ENCODE measurements at places on chromosomes 16 and 17. TPM values are rescaled to one million over a fixed set of nuclear protein-coding genes. Genes with fewer than 3 reads are reported as not detected.

Gene CENPT
- total RNA-seq = 24.4 TPM

Gene BAIAP3
- total RNA-seq = 4.5 TPM

Gene PIPOX
- 1.6 TPM for total RNA-seq

Gene GUCY2D
- not detected for total RNA-seq

Gene OTOA
- total RNA-seq = not detected

GRCh38 chr16:6165330-6165979 lies 1067.9 kb upstream of the EEF2KMT start:
- no peak for DNase-seq

DNA sequence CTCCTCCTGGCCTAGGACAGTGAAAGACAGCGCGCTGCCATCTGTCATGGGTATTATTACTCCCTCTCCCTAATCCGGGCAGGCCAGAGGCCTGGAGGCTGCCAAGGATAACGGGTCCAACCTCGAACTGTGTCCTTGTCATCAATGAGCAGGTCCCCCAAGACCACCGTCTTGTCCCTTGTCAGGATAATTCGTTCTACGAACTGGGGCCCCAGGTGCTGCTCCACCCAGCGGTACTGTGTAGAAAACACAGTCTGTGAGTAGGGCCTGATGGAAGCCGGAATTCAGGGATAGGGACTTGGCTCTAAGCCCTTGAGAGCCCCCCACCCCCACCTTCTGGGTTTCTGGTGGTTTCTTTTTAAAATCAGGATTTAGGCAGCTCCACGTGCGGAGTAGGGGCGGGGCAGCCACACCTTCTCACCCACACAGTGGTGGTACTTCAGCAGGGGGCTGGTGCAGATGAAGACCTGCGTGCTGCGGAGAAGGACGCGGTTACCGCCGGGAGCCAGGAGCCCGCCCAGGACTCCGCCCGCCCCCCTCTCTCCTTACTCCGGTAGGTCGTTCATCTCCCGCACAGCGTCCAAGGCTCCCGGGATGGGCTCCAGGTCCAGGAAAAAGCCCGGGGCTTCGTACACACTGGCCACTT lies 787 bp downstream of the NT5C start:
- DNase-seq = peak; percentile 79

DNA sequence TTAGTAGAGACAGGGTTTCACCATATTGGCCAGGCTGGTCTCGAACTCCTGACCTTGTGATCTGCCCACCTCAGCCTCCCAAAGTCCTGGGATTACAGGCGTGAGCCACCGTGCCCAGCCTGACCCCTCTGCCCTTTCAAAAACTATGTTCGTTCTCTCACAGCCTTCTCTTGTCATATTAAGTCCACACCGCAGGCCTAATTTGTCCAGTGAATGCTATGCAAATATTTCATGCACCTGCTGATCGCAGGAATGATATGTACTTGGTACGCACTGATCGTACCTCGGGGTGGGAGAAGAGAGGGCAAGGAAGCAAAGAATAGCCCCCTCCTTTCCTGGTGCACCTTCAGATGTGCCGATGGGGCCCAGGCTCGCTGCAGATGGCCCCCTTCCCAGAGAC lies 3.0 kb upstream of the BIRC5 start:
- DNase-seq = no peak

DNA sequence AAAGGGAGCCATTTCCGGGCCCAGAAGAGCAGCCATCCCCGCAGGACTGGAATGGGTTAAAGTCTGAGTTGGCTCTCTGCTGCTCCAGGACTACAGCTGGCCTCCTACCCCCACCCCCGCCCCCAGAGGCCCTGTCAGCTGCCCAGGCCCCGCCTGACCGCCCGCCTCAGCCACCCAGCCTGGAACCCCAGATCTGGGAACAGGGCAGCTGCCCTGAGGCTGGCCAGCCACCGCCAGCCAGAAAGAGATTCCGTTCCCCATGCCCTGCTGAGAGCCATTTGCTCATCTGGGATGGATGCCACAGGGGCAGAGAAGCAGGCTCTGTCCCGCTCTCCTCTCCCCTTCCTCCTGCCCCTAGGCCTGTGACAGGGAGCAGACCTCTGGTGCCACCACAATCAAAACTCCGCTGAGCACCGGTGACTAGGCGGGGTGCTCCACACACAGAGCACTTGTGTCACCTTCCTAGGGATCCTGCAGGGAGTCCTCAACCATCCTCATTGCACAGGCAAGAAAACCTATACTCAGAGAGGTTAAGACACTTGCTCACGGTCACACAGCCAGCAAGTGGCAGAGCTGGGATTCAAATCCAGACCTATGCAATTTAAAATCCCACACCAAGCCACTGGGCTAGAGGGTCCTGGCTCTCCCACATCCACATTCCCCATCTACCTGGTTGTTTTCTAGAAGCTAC lies 44.1 kb downstream of the ZNF423 start:
- no peak for DNase-seq

GRCh38 chr17:6421700-6422604 lies 13.0 kb downstream of the AIPL1 start:
- DNase-seq = peak; percentile 73

- DNase-seq = no peak
These were observed 963 bp upstream of the METTL22 start for GRCh38 chr16:8620535-8620934.

DNA sequence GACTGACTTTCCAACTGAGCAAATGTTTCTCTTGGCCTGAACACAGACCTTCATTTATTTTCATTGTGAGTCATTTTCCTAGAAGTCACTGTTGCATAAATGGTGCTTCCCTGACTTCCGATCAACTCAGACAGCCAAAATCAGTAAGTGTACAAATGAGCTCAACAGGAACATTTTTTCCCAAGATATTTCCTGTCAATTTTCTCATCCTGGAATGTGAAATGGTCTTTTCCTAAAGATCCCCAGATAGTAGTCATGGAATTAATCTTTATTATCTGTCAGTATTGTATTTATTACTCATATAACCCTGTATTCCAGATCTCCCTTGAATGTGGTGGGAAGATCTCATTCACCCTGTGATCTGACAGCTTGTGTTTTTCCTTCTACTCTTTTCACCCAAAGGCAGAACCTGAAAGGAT lies 360.3 kb upstream of the KIF2B start:
- peak; percentile 87 for DNase-seq

GRCh38 chr17:32279891-32280716 lies 14.5 kb downstream of the RHBDL3 start:
- no peak for DNase-seq

- no peak for DNase-seq
These were observed 16.0 kb upstream of the WDR45B start for GRCh38 chr17:82664276-82664575.

- DNase-seq = no peak
These were observed 54.6 kb downstream of the LMF1 start for GRCh38 chr16:916035-916799.

DNA sequence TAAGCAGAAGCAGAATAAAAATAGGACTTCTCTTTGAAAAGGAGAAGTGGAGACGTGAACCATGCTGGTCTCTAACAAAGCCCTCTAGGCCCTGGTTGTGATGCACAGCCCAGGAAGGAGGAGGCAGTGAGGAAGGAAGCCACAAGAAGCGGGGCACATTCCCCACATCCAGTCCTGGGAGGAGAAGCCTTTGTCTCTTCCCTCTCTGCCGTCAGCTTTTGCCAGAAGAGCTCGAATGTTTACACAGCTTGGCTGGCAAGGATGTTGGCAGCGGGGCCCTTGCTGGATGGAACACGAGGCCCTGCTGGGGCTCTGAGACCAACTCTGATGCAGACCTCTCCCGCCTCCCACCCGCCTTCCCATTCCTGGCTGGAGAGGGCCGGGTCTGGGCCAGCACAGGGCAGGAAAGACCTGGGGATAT lies 91.3 kb downstream of the MAF start:
- no peak for DNase-seq

GRCh38 chr16:4347765-4348509 lies 3.2 kb downstream of the PAM16 start:
- no peak for DNase-seq
